ENCODE measurements at places on chromosomes 3 and 15.

- no peak for DNase-seq
These were observed 48.6 kb upstream of the SCN5A start for GRCh38 chr3:38698061-38698460.

DNA sequence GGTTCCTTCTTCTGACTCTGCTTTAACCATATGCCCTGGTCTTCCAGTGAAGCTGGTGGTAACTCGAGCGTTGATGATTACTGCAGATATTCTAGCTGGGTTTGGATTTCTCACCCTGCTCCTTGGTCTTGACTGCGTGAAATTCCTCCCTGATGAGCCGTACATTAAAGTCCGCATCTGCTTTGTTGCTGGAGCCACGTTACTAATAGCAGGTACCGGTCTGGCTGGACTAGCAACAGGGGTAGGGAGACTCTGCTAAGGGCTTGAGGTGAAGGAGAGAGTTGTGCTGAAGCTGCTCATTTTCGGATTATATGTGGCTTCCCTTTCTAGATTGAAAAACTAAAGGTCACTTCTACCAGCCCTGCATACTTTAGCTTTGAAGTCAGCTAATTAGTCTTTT, 16.8 kb downstream of the CLDN16 start:
- no peak for DNase-seq

DNA sequence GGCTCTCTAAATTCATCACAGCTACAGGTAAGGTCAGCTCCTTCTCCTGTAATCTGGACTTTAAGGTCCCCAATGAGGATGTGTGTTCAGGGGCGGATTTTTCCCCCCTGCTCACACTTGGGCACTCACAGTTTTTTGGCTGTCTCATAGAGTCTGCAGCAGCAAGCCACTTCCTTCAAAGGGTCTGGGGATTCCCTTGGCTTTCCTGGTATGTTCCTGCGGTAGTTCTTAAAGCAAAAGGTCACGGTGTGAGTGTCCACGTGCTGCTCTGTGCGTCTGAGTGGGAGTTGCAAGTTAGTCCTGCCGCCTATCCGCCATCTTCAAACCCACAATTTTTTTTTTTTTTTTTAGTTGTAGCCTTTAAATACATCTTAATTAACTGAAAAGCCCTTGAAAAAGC, 15.4 kb upstream of the CFAP20DC start:
- no peak for DNase-seq

DNA sequence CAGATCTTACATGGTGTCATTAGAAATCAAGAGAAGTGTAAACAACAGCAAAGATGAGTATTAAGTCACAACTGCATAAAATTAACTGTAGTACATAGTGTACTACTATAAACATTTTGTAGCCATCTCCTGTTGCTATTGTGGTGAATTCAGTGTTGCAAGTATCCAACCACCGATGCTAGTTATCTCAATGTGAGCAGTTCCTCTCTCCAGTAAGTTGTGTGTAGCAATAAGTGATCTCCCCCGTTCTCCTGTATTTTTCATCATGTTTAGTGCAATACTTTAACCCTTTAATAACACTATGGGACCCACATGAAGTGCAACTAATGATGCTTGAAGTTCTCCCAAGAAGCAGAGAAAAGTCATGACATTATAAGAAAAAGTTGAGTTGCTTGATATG, 264.7 kb upstream of the KCNH8 start:
- no peak for DNase-seq

- DNase-seq: no peak
These were observed 54.1 kb upstream of the MNS1 start for GRCh38 chr15:56519000-56519399.

DNA sequence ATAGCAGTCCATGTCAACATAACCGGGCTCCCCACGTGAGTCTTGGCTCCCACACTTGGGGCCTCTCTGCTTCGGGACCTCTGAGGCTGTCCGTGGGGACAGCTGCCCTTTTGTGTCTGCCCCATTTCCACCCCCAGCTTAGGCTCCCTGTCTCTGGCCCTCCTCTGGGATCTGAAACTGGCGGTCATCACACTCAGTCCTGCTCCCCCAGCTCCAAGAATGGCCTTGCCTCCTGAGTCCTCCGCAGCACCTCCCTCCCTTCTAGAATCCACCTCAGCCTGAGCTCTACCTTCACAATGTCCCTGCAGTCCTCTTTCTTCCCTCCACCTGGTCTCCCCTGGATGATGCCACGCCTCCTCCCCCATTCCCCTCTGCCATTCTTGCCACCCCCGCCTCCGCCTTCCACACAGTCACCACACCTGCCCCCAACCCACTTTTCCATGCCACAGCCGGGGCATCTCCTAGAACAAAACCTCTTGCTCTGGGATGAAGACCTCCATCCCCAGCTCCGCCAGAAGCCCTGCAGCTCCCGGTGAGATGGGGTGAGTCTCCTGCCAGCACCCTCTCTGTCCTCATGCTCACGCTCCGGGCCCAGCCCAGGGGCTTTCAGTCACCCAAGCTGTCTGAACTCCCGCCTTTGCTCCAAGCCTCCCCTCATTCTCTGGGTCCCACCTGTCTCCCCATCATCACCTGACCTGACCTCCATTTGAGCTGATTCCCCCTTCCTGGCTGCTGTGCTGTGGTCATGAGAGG, 7.0 kb upstream of the ZXDC start:
- DNase-seq: no peak
